CD4-positive, alpha-beta T cell treated with Interleukin-4 for 1 hour (primary cell): ENCODE measurements at places on chromosomes 5 and 9.

- no peak for DNase-seq
Measured at GRCh38 chr5:168434746-168435321, 51.4 kb upstream of the RARS1 start.

DNA sequence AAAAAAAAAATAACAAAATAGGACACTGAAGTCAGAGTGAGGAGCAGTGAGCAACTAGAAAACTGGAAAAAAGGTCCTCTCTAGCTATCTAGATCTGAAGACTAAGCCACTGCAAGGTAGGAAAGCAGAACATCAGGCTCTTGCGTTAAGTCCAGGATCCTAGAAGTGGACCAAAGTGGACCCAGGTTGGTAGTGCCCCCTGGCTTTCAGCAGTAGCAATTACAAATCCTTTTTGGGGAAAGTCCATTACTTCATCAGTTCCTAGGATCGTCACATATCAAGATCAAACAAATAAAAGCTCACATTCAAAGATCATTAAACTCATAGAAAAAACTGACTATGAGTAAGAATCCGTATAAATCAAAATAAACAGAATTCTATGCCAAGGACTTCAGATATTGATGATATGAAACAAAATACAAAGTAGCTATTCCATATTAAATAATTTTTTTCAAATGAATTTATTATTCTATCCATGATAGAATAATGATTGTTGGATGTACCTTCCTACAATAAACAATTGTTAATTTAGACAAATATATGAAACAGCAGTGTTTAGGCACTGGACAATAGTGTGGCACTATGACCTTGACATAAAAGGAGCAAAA is 6.5 kb upstream of the RICTOR start:
- DNase-seq, result peak; percentile 66

- no peak for DNase-seq
Measured at GRCh38 chr9:79284081-79284480, 287.7 kb upstream of the TLE4 start.

GRCh38 chr9:89988458-89988857 is 383.6 kb downstream of the GADD45G start:
- DNase-seq, result no peak

DNA sequence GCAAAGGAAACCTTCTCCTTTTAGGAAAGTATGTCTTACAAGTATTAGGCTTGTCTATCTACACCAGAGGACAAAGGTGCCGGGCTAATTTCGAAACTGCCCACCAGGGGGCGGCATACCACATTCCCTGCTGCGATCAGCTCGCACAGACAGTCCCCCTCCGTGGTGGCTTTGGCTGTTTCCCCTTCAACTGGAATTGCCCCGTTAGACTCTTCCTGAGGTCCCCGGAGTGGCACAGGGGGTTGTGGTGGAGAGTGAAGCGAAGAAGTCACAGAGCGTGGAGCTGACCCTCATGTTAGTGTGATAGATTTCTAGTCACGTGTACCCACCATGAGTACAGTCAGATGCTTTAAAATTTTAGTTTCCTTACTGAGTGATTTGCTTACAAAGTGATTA is 17.5 kb downstream of the PTTG1 start:
- DNase-seq, result peak; percentile 84

DNA sequence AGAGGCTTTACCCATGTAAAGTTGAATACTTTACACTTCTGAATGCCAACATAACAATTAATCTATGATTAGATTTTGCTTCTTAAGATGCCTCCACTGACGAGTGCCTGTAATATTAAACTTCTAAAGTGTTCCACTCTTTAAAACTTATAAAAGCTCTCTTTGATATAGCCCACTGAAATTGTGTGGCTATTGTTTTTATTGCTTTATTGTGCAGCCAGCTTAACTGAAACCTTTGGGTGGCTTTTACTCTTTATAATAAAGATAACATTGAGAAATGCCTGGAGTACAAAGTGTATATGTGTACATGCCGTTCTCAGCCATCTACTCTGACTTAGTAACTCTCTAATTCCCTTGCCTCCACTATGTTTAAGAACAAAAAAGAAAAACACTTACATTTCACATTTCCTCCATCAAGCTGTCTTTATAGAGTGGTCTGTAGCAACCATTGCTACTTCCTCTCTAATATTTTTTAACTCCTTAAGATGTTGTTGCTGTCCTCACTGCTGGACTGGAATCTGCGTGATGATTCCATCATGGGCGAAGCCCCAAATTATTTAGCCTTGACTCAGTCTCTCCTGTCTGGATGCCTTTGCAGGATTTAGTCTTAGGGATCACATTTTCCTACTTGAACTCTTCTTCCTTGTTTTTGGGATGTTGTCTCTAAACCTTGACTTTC is 9.1 kb downstream of the PIK3R1 start:
- no peak for DNase-seq

DNA sequence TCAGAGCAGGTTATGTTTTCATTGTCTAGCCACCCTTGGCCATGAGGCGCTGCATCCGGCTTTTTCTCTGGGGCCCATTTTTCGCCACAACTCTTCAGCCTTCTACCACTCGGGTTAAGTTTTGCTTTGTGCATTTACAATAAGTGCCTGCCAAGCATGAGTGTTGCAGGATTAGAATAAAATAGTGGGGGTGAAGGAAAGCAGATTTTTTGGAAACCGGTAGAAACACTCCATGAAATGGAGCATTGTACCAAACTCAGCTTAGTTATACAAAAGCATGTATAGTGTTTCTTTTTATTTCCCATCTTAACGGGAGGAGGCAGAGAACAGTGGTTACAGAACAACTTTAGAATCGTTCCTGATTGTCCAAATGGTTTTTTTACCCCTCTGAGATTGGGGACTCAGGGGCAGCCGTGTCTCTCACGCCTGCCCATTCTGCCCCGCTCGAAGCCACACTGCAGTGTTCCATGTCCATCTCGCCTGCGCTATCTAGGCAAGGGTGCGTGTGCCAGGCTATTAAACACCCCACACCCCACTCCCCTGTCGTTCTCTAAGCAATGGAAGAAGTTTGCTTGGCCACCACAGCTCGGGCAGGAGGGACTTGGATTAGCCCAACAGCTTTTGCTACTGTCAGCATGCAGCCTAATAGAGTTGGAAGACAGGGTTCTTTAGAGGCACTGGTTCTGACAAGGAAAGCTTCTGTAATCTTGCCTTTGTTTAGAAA is 268.8 kb upstream of the WWC1 start:
- DNase-seq, result no peak

DNA sequence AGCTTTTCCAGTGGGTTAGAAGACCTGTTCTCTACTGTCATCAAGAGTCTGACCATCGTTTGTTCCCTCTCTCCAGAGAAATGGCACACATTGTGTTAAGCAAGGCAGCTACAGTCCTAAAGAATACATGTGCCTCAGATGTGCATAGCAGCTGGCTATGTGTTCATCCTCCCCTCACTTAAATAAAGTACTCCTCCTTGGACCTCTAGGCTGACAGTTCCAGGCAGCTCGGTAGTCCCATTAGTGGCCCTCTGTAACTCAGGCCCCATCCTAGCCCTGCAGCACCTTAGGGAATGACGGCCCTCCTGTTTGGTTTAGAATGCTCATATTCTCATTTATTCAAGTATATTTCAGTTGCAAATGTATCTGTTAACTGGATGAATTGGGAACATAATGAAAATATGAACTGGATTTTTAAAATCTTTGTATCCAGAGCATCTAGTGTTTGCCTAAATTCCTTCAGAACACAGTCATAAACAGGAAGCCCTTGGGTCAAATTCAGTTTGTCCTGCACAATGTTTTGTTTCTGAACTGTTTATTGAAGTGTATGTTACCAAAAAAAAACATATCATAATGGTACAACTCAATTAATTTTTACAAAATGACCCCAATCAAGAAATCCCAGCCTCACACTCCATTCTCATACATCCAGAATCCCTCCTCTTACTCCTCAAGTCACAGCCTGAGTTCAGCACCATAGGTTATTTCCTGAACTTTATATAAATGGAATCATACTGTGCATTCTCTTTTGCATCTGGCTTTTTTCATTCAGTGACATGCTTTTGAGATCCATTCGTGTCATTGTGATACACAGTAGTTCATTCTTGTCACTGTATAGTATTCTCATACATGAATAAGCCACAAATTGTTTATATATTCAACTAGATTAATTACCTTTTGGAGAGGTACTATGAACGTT is 1.6 kb upstream of the ASPN start:
- no peak for DNase-seq

DNA sequence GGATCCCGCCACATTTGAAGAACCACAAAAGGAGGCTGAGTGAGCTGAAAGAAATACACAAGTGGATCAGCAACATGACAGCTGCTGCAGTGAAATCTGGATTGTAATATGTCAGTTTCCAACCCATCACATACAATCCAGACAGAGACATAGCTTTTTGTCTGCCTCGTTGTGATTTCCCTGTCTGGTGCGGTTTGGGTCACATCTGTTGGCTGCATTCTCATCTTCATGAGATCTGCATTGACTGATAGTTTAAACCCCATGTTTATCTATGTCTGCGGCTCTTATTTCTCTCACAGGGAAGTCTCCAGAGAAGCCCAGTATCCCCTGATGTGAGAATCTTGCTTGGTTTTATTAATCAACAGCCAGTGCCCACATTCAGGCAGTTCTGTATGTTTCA is 403.1 kb upstream of the ZNF608 start:
- DNase-seq, result no peak

GRCh38 chr9:136339173-136339957 is 12.0 kb downstream of the GPSM1 start:
- peak; percentile 44 for DNase-seq

DNA sequence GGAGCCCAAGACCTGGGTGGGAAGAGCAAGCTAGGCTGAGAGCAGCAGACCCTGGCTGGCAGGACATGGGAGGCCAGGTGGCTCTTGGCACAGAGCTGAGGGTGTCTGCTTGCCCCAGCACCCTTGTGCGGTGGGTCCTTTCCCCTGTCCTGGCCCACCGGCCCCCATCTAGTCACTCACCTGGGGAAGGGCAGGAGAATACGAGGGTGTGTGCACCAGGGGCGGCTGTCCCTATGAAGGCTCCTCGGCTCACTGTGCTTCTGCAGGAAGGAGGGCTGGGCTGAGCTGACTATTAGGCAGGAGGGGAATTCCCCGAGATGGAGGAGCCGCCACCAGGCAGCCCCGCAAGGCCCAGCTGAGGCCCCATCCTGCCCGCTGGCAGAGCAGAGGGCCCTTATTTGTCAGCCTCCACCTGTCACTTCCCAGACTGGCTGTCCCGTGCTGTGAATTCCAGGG is 6.1 kb upstream of the TNIP1 start:
- DNase-seq, result peak; percentile 75

GRCh38 chr5:139388198-139388821 is 1.4 kb downstream of the MZB1 start:
- peak; percentile 69 for DNase-seq

GRCh38 chr5:125463466-125464092 is 717.1 kb upstream of the ZNF608 start:
- no peak for DNase-seq

GRCh38 chr5:8234179-8234770 is 365.3 kb downstream of the MTRR start:
- no peak for DNase-seq

DNA sequence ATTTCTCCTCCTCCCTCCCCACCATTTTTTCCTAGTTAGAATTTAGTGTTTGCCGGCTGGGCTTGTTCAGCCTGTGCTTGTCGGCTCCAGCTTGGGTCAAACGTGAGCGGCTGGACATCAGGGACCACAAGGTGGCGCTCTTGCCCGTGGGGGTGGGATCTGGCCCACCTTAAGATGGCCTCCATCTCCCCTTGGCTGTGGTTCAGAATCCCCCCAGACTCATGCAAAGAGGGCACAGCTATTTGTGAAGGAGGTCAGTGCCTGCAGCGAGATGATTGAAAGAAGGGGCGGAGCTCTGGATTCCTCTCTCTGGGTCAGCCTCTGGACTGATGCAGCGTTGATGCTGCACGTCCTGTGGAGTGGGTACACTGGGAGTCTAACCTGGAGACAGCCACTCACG is 283.3 kb upstream of the TUT7 start:
- DNase-seq, result no peak
